Breast epithelium (tissue), 4 donors: ENCODE measurements at places on chromosomes 5 and 9. TPM values are rescaled to one million over a fixed set of nuclear protein-coding genes. Genes with fewer than 3 reads are reported as not detected.

PAIP1 gene
- 94.1 TPM for total RNA-seq

CYSRT1 gene
- 0.32 TPM for total RNA-seq

IFNB1 gene
- not detected for total RNA-seq

TAS2R1 gene
- not detected for total RNA-seq

DRD1 gene
- under 0.01 TPM for total RNA-seq

DBH gene
- not detected for total RNA-seq
